ENCODE measurements at places on chromosomes 13 and 19. TPM values are rescaled to one million over a fixed set of nuclear protein-coding genes. Genes with fewer than 3 reads are reported as not detected.
A peak's percentile ranks its signal among the peaks of the same experiment; 100 is the strongest.

DNA sequence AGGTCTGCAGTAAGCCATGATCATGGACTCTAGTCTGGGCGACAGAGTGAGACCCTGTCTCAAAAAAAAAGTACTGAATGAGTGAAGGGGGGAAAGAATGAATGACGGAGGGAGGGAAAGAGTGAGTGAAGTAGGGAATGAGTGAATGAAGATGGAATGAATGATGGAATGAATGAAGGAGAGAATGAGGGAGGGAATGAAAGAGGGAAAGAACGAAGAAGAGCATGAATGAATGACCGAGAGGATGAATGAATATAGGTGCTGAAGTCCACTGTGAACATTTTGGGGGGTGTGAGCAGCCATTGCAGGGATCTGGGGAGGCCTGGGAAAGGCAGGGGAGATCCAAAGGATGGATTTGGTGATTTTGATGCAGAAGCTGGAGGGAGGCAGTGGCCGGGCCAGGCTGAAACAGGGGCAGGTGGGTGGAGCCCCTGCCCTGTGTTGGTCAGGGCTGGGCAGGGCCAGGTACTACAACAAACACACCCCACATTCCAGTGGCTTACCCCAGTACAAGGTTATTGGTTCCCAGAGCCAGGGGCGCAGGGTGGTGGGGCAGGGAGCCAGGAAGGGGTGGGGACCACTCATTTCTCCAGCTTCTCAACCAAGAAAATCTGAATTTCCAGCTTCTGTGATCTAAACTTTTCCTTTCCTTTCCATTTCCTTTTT lies 14.3 kb downstream of the SLC27A1 start:
- DNase-seq: no peak

DNA sequence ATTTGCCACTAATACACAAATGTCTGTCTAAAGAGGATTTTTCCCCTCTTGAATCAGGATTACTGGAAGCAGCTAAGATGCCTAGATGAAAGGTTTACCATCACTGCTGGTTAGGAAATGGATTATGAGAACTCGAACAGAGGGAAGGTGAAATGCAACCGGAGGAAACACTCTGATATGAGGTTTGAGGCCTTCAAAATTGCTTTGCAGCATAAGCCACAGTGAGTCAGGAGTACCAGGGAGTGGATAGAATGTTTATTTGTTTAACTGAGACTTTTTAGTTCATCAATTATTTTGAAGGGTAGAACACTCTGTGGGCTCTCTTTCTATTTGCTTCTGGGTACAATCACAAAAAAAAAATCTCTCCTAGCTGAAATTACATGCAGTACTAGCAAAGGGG lies 18.1 kb downstream of the CDADC1 start:
- peak; percentile 15 for DNase-seq

GRCh38 chr19:4791183-4792018 lies at the start of gene FEM1A:
TSS of gene FEM1A (plus strand) at chr19:4791734. CDS start at chr19:4791855, 121 bp downstream.
- DNase-seq: peak; percentile 100

Gene CLDN10
- not detected for total RNA-seq

GRCh38 chr13:49827336-49827735 lies 34.9 kb upstream of the KPNA3 start:
- DNase-seq: no peak

Gene CEACAM3
- total RNA-seq: not detected

GRCh38 chr13:26694609-26695359 lies 65.8 kb downstream of the GPR12 start:
- no peak for DNase-seq

Gene CD70
- 62.8 TPM for total RNA-seq

GRCh38 chr13:31951215-31951678 lies 80.3 kb upstream of the FRY start:
- DNase-seq: peak; percentile 20

DNA sequence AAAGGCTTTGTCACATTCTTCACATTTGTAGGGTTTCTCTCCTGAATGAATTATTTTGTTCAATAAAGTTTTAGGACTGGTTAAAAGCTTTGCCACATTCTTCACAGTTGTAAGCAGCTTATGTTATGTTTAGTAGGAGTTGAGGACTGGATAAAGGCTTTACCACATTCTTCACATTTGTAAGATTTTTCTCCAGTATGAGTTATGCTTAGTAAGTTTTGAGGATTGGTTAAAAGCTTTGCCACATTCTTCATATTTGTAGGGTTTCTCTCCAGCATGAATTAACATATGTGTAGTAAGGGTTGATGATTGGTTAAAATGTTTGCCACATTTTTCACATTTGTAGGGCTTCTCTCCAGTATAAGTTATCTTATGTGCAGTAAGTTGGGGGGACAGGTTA lies 79.9 kb downstream of the ZNF431 start:
- no peak for DNase-seq

Gene MYO1F
- 0.24 TPM for total RNA-seq

GRCh38 chr19:45050036-45050435 lies 11.2 kb downstream of the CLASRP start:
- DNase-seq: no peak

DNA sequence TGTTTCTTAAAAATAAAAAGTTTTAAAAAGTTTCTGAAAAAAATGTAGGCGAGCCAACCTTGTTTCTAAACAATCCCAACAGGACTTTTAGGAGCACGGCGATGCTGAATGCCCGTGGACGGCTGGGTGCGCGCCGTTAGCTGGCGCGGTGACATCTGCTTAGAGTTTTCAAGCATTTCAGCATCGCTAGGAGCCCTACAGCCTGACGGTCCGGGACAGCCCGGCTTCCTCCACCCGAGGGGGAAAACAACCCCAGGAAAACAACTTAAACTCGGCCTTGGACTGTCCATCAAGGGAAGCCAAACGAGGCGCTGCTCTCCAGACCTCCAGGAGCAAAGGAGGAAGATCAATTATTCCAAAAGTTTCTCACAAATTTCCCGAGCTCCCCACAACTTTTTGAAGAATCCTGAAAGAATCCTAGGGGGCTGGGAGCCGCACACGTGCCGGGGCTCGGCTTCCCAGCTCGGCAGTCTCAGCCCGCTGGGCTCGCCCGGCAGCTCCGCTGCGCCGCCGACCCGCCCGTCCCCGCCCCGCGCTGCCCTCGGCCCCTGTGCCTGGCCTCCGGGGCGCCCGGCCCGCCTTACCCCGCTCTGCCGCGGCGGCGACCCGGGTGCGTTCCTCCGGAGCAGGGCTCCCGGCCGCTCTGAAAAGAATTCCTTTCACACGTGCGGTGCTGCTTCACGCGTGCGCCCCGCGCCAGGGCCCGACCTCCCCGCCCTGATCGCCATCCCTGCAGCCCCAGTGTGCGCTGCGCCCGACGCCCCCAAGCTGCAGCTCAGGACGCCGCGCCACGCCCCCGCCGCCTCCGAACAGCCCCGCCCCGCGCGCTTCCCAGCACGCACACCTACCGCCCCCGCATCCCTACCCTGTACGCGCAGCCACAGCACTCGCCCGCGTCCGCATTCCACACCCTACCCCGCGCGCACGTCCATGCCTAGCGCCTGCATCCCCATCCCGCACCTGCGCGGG lies at the start of gene GJA3:
Gene GJA3, minus strand, starts transcription at position 747 of the 969 bp plus-strand sequence. CDS start 17,764 bp downstream, outside the sequence.
- peak; percentile 66 for DNase-seq

Gene FBN3
- not detected for total RNA-seq

GRCh38 chr13:34901572-34901971 lies 40.5 kb upstream of the NBEA start:
- DNase-seq: no peak

Gene DMKN
- total RNA-seq: 38.1 TPM

Gene RDH8
- not detected for total RNA-seq

DNA sequence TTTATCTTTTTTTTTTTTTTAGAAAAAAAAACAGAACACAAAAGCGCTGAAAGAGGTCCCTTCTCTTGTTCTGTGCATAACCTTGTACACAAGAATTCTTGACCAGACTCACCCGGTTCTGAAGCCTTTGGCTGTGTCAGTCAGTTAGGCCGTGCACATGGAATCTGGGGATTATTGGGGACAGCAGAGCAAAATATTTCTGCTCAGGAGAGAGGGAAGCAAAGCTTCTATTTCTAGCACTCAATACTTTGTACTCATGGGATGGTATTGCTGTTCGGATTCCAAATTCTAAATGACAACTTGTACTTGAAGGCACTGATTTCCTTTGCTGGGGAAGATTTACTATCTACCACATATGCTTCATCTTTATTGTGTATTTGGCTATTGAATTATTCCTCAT lies 272.7 kb downstream of the NHLRC3 start:
- no peak for DNase-seq

Gene SELENOV
- 6.3 TPM for total RNA-seq

Gene METTL21C
- total RNA-seq: not detected

Measured in Daoy (cell line).